Erythroblast (primary cell): ENCODE measurements at places on chromosomes 13 and 19.

DNA sequence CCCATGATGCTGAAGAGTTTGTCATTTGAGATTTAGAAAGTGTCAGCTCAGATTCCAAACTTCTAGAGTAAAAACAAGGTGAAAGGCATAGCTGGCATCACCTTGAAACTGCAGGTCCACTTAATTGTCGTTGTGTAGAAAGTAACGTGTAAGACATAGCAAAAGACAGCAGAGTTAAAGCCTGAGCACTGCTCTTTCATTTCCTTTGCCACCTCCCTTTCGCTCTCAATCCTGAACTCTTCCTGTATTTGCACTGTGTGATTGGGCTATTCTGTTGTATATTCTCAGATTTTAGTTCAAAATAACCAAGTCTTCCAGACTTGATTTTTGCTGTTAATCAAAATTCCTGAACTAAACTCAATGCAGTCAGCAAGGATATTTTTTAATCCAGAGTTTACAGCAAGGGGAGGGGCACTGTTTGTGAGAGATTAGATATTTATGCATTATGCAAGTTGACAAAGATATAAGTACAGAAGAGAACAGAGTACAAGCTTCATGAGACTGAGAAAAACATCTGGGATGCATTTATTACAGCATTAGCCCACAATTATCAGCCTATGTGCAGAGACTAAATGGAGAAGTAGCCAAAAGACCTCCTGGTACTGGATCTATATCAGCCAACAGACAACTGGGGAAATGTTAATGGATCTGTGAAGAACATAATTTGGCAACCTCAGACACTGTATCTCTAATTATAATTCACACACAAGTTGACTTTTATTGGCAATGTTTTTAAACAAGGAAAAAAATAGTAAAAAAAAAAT lies 328.6 kb downstream of the SUCLA2 start:
- DNase-seq: no peak

DNA sequence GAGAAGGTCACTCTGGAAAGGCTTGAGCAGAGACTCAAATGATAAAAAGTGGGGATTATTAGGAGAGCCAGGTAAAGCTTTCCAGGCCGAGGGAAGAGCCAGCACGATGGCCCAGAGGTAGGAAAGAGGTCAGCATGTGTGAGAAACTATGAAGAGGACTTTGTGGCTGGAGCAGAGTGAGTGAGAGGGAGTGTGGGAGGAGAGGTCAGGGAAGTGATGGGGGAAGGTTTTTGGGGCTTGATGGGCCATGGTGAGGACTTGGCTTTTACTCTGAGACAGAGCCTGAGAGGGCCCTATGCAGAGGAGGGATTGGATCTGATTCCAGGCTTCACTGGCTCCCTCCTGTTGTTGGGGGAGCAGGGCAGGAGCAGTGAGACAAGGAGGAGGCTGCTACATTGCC lies 5.3 kb downstream of the CATSPERG start:
- DNase-seq: no peak

DNA sequence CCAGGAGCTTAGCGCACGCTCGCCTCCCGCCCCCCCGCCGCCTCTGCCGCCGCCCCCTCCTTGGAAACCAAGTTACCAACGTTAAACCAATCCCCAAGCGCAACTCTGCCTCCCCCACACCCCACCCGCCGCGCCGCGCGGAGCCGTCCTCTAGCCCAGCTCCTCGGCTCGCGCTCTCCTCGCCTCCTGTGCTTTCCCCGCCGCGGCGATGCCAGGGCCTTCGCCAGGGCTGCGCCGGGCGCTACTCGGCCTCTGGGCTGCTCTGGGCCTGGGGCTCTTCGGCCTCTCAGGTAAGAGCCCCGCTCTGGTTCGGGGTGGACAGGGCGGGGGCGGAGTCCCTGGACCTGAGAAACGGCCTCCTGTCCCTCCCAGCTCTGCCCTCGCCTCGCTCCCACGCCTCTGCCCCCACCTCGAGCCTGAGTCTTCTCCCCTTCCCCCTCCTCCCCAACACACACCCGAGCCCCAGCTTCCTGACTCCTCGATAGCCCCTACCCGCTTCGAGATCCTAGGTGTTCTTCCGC lies at the start of gene ICAM5:
TSS of gene ICAM5 (plus strand) at position 117 of the 521 bp plus-strand sequence. CDS start at position 209, 92 bp downstream.
- DNase-seq: peak; percentile 88

DNA sequence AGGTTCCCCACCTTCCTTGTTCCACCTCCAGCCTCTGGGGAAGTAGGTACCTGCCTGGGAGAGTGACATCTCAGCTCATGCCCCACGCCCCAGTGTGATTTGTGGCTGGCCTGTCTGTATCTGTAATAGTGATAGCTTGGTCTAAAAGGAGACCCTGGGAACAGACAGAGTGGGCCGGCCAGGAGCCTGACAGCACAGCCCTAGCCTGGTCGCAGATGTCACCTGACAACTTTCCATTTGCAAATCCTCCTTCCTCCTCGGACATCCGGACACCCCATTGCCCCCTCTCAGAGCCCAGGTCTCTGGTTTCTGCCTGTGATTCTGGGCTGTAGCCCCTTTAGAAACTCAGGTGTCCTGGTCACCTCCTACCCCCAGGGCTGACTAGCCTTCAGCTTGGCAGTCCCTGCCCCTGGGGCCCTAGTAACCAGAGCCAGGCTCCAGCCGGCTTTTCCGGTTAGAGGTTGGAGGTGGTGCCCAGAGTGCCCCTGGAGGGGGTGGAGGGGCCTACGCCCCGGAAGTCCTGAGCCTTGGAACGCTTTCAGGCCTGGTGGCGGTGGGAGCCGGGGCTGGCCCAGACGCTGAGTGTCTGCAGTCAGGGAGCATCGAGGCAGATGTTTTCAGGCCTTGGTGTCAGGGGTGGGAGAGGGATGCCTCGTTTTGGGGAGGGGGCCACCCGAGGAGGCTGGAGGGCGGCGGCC lies 6.5 kb downstream of the LRRC8E start:
- DNase-seq: no peak

DNA sequence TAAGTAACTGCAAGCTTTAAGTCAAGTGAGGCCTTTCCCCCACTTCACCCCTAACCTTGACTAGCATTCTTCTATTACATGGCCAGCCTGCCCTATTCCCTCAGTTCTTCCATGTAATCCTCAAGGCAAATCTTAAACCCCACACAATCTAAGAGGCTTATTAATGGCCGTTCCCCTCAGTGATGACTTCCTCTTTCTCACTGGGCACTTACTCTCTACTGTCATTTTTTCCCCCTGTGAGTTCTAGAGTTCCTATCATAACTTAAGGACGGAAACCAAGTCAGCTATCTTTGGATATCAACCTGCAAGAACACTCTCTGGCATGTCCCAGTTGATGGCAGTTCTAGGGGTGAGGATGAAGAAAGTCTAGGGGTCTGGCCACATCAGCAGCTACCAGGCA lies 131.2 kb downstream of the DCLK1 start:
- DNase-seq: no peak

DNA sequence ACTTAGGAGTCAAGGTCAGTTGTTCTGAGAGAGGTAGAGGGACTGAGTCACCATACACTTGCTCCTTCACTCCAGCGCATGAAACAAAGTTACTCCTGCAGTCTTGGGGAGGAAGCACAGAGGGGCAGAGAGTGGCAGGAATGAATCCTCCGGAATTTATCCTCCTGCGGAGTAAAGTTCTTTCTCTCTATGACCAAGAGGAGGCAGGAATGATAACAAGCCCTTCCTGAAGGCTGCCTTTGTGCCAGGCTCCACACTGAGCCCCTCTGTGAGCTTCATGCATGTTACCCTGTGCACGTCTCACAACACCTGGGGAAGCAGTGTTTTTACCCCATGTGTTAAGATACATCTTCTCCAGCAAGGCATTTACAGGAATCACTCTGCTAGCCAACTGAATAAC lies 458.4 kb downstream of the KLF12 start:
- no peak for DNase-seq

DNA sequence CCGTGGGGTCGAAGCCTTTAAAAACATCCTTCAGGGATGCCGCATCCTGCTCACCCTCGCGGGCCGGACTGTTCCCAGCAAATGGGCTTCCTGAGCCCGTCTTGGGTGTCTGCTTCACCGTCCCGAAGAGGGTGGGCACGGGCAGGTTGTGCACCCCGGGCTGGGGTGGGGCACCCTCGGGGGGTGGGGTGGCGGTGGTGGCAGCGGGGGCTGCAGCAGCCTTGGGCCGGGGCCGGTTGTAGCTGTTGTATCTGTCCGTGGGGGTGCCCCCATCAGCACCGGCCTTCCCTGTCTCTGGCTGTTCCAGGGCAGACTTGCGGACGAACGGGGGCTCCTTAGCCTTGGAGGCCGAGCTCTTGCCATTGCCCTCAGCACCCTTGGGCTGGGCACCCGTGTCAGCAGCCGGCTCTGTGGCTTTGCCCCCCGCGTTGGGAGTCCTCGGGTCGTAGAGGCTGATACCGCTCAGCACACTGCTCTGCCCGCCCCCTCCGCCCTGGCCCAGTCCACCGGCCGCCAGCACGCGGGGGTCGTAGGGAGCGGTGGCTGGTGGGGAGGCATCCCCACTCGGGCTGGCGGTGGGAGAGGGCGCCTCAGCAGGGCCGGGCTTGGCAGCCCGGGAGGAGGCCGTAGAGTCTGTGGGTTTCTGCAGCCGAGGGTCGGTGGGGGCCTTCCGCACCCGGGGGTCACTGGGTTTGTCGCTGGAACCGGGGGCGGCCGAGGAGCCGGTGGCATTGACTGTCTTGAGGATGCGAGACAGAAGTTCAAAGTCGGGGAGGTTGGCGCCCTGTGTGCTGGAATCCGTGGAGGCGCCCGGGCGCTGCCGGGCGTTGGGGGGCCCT lies 18.2 kb upstream of the TMEM160 start:
- DNase-seq: no peak

DNA sequence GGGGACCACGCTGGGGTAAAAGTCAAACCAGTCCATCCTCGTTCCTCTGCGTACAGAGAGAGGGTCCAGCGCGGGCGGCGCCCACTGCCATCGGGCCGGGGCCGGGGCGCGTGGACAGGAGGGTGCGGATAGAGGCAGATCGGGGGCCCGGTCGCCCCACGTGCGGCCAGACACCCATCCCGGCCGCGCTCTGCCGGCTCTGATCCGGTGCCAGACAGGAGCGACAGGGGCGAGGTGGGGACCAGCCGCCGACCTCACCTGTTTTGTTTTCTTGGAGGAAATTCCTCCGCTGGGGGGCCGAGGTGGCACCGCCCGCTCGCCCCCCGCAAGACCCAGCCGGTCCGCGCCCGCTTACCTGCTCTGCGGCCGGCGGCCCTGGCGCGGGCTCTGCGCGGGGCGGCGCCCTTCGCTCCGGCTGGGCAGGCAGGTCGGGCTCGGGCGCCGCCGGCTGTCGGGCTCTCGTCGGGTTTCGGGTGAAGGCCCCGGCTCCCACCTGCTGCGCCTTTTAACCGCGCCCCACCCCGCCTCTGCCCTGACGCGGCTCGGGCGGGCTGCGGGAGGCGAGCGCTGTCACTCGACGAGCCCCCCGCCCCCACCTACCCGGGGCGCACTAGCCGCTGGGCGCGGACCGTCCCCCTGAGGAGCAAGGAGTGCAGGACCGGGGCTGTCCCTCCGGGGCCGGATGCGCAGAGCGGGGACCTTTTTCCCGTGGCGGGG lies at the start of gene GJB6:
TSS of gene GJB6 (minus strand) at position 481 of the 717 bp plus-strand sequence. CDS start 8,839 bp downstream, outside the sequence.
- DNase-seq: no peak

- no peak for DNase-seq
These were observed 441.7 kb downstream of the IRS2 start for GRCh38 chr13:109344552-109345157.

DNA sequence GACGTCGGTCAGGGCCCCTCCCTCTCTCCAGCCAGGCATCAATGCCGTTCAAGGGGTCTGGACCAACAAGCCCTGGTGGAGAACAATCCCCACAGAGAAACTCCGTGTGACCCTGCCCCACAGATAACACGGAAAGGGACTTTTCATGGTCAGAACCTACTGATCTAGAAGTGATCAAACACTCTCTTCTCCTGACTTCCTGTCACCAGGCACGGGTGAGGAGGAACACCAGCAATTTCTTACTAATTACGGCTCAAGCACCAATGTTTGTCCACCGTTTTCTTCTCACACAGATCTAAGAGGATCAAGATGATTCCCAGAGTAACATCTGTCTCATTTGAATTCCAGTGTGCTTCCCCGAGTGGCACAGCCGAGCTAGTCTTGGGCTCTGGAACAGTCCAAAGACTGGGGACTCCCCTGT lies 11.8 kb downstream of the RASA3 start:
- no peak for DNase-seq

DNA sequence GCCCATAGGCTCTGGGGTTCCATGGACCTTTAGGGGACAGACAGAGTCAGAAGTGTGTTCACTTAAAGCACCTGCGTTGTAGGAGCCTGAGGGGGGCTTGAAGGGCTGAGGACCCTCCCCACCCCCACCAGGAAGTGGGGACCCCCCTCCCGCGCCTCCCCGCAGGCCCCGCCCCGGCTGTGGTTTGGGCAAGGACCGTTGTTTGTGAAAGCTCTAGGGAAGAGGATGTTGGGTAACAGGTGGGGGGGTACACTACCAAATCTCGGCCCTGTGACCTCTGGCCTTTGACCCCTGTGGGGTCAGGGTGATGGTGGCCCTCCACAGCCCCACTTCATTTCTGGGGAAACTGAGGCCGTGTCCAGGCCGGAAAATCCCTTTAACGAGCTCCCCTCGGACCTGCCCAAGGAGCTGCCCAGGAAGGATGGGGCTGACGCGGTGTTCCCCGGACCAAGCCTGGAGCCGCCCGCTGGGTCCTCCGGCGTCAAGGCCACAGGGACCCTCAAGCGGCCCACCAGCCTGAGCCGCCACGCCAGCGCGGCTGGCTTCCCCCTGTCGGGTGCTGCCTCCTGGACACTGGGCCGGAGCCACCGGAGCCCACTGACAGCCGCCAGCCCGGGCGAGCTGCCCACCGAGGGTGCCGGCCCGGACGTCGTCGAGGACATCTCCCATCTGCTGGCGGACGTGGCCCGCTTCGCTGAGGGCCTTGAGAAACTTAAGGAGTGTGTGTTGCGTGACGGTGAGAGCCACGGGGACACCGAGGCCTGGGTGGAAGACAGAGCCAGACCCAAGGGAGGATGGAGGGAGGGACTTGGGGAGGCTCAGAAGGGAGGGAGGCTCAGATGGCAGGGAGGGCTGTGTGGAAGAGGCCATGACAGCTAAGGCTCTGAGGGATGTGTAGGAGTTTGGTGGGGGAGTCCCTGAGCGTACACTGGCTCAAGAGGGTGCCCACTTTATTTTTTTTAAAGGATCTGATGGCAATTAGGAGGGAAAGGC lies 1.3 kb downstream of the ARHGAP45 start:
- DNase-seq: no peak

DNA sequence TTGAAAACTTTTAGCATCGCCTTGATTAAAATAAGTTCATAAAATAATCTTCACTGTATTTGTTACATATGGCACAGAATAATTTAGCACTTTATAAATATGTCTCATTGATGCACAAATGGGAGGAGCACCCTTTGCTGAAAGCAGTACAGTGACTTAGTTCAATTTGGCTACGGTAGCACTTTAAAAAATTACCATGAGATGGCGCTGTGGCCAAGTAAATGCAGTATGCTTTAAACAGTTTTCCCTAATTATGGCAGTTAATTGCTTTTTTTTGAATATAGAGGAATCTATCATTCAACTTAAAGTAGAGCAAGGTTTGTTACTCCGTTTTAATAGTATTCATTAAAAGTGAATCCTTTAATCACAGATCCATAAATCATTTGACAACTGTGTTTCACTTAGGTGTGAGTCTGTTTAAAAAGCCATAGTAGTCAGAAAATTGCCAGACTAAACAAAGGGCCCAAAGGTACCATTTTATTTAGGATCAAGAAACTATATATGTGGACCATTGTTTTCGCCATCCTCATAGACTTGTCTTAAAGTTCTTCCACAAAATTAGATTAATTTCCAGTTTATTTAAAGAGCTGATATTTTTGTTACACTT lies 34.7 kb upstream of the ESD start:
- DNase-seq: peak; percentile 54
